Kidney tubule cell (primary cell): ENCODE measurements at places on chromosomes 11 and 22.
A peak's percentile ranks its signal among the peaks of the same experiment; 100 is the strongest.

- DNase-seq, result no peak
Observed at GRCh38 chr22:23058481-23059283, 11.6 kb upstream of the GNAZ start.

DNA sequence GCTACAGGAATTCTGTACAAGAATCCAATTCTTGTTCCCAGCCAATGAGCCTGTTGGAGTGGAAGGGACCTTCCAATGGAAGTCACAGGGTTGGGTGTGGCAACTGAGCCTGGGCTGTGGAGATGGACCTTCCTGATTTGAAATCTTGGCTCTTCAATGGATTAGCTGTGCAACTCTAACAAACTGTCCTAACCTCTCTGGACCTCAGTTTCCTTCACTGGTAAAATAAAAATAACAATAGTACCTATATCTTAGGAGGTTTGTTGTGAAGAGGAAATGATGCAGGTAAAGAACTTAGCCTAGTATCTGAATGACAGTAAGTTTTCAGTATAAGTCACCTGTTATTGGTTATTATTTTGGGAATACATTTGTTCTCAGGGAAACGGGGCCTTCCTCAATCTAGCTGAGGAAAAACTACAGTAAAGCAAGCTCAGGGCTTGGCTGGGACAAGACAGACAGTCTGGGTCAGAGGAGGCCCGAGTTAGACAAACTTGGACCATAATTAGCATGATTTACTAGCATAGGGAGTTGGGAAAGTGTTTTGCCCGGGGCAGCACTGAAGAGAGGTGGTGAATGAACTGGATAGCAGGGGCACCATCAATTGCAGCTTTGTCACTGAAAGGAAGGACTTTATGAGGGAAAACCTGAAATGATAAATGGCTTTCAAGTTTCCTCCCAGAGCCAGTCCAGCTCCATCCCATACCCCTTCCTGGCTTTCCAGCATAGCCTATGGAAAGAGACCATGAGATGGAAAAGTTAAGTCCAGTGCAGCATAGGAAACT lies 13.7 kb downstream of the ELF5 start:
- DNase-seq, result no peak

- no peak for DNase-seq
Observed at GRCh38 chr11:22690871-22691270, 24.5 kb downstream of the GAS2 start.

- no peak for DNase-seq
Observed at GRCh38 chr22:19714312-19715187, at the start of gene SEPTIN5. SEPTIN5 (plus strand) TSS chr22:19714503; CDS start chr22:19714589, 86 bp downstream.

- DNase-seq, result no peak
Observed at GRCh38 chr11:106763501-106763900, 254.8 kb downstream of the GUCY1A2 start.

GRCh38 chr22:48475661-48476345 lies 1351.9 kb downstream of the BRD1 start:
- no peak for DNase-seq

GRCh38 chr11:32935462-32936029 lies 42.9 kb downstream of the QSER1 start:
- no peak for DNase-seq

GRCh38 chr11:111327908-111328624 lies 29.7 kb downstream of the POU2AF3 start:
- peak; percentile 21 for DNase-seq

- peak; percentile 21 for DNase-seq
Observed at GRCh38 chr11:44726283-44727113, at the start of gene TSPAN18. TSPAN18 (plus strand) TSS chr11:44726962; CDS start chr11:44906417, 179,455 bp downstream.

GRCh38 chr11:123020968-123021367 lies 39.3 kb upstream of the BSX start:
- peak; percentile 59 for DNase-seq

- DNase-seq, result peak; percentile 81
Observed at GRCh38 chr11:111417766-111418435, 38.8 kb upstream of the POU2AF1 start.

DNA sequence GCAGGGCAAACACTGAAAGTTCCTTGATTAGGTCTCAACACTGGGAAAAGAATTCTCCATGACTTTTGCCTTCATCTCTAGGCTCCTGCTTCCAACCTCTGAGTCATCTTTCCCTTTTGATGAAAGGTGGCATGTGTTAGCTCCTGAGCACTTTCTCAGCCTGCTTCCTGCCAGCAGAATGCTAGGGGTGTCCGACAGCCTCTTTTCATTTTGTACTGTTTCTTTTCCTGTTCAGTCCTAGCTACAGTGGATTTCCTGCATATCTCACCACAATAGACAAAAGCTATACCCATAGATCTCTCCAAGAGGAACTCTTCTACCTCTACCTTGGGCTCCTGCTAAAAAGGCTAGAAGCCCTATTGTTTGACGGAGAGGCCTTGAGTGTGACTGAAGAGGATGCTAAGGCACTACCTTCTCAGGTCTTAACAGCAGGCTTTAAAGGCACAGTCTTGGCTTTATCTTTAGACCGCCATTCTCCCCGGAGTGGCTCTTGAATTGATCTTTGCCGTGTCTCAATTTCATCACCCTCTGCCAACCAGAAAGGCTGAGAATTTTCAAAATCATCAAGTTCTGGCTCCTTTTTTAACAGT lies 145.5 kb downstream of the RBFOX2 start:
- peak; percentile 52 for DNase-seq

- DNase-seq, result peak; percentile 65
Observed at GRCh38 chr22:27880778-27881394, 38.2 kb downstream of the PITPNB start.

DNA sequence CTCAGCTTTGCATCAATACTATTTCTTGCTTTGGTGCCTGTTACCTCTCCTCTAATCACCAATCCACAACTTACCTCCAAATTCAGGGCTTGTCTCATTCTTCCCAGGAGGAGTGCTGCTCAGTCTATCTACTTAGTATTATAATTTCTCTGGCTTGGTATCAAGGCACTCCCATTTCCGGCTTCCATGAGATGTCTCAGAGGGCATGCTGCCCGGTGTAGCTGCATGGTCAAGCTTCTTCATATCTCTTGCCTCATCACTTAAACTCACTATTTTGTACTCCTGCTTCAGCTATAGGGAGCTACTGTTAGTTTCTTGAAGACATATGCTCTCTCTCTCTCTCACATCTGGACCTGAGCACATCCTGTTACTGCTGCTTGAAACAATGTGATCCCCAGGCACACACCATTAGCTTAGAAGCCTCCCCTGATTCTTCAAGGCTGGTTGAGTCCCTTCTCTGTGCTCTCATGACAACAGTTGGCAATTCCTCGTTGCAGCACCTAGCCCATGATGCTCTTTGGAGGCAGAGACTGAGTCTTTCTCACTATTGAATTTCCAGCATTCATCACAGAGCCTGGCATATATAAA lies 182.8 kb upstream of the SYN3 start:
- DNase-seq, result no peak

DNA sequence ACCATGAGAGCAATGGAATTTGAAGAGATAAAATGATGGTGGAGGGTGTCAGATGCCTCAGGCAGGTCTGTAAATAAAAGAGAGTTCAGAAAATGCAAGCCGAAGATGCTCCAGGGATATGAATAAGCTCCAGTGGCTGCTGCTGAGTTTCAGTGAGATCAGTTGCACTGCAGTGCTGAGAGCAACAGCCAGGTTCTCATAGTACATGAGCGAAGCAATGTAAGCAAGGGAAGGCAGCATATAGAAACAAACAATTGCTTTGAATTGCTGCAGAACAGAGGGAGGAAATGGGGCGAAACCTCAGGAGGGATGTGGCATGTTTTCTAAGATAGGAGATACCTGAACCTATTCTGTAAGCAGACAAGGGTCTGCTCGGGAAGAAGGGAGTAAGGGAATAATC lies 369.5 kb downstream of the AASDHPPT start:
- no peak for DNase-seq

DNA sequence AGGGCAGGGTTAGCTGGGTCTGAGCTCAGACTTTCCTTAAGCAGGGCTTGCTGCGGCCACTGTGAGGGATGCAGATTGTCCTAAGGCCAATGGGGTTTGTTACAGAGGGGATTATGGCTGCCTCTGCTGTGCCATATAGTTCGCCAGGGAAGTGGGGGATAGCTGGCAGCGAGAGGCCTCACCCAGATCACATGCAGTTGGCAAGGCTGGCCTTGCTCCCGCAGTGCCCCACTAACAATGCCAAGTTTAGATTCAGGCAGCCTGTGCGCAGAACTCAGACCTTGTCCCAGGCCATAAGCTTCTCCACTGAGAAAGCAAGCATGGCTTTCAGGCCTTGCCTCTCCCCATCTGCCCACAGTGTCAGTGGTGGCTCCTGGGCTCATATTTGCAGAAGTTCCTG lies 4.7 kb upstream of the APOL2 start:
- DNase-seq, result no peak

- DNase-seq, result no peak
Observed at GRCh38 chr11:64622681-64623080, 31.7 kb downstream of the SLC22A12 start.

DNA sequence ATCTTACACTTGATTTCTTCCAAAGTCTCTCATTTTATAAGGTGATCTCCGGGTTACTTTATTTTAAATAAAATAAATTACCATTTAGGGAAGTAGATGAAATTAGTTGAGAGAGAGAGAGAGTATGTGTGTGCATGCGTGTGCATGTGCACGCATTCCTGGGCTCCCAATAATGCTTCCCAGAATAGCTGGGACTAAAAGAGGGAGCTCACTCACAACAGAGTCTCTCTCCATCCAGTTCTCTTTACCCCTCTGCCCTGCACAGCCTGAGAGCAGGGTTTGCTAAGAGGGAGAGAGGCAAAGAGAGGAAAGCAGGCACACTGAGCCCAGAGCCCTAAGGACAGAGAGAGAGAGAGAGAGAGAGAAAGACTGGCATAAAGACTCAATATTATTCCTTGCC lies 11.3 kb upstream of the TRIM44 start:
- DNase-seq, result no peak

GRCh38 chr22:50269970-50270665 lies at the start of gene MAPK11:
MAPK11 (minus strand) TSS chr22:50270380; CDS start chr22:50270292, 88 bp downstream.
- DNase-seq, result peak; percentile 63

GRCh38 chr11:116641561-116642045 lies 131.2 kb downstream of the BUD13 start:
- DNase-seq, result peak; percentile 59

- DNase-seq, result no peak
Observed at GRCh38 chr11:17457396-17458173, 19.1 kb downstream of the ABCC8 start.

- DNase-seq, result peak; percentile 61
Observed at GRCh38 chr11:130156108-130157022, 3.2 kb upstream of the ST14 start.

DNA sequence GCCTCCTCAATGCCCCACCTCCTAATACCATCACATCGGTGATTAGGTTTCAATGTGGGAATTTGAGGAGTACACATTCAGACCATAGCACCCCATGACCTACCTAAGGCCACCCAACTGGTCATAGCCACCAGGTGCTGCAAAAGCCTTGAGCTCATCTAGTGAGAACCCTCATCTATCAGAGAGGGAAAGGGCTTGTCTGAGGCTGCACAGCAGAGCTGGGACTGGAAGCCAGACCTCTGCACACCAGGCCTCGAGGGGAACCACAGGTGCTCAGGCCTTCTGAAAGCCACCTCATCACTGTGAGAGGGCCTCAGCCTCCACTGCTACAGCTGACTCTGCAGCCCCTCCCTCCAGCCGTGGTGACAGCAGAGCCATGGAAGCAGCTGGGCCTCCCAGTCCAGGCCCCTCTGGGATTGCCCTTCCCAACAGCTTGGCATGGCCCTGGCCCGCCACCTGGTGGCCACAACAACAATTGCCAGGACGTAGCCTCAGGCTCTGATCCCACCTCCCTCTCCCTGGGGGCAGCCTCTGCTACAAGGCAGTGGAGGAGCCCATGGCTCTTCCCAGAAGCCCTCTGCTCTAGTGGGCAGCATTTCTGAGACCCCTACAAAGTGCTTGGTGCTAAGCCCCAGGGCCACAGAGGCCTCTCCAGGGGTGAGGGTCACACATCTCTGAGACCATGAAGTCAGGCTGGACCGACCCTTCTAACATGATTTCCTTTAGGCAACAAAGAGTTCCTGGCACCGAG lies 41.0 kb upstream of the PRDM11 start:
- peak; percentile 68 for DNase-seq

DNA sequence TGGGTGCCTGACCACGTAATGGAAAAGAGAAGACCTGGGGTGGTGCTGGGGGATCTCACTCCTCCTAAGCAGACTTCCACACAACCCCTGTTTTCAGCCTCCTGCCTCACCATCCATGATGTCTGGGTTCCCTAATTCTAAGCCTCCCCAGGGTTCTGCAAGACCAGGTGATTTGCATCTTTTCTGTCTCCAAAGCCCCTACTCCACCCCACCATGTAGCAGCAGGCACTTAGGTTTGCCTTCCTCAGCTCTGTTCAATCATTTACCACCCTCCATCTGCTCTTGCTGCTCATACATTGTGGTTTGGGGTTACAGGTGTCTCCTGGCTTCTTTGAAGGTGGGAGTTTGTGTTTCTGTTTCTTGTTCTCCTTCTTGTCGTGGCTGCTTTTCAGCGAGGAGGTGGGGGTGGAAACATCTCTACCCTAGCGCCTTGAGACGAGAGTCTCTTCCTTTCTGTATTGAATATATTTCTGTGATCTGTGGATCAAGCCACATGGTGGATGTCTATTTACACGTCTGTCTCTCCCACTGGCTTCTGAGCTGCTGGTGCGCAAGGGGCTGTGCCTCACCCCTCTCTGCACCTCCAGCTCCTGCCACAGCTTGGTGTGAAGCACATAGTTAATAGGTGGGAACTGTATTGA lies 6.6 kb upstream of the SSTR3 start:
- no peak for DNase-seq

GRCh38 chr11:16356057-16356760 lies at the start of gene SOX6:
SOX6 (minus strand) TSS chr11:16356546; CDS start chr11:16341248, 15,298 bp downstream.
- peak; percentile 3 for DNase-seq

DNA sequence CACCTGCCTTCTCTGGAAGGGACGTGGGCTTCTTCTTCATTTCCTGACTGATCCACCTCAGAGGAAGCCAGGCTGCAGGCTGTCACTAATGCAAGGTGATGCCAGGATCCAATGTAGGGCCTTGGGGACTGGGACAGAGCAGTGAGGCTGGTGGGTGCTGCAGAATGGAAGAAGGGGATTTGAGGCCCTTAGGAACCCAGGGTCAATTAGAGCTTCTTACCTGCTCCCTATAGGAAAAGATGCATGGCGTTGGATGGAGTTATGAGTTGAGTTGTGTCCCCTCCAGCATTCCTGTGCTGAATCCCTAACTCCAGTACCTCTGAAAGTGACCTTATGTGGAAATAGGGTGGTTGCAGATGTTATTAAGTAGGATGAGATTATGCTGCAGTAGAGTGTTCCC lies 190.4 kb downstream of the MIAT start:
- no peak for DNase-seq

DNA sequence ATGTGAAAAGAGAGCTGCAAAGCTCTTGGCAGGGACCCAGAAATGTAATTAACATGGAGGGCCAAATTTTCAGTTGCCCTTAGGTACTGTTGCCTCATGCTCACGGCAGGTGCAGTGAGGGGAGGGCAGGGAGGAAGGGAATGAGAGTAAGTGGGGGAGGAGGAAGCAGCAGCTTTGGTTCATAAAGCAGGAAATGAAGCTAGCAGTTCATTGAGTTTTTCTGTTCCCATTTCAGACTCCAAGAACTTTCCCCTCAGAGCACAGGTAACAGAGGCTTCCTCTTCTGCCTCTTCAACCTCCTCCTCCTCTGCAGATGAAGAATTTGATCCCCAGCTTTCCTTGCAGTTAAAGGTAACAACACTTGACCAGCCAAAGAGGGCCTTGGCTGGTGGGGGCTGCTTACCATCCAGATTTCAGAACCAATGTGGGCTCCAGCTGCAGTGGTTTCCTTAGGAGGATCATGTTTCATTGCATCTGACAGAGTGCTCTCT lies 57.9 kb upstream of the PARVA start:
- no peak for DNase-seq
